ENCODE measurements at places on chromosomes 12 and 14.

- peak; percentile 50 for DNase-seq
Measured at GRCh38 chr12:53207042-53207441, at the start of gene ITGB7. Gene ITGB7, minus strand, starts transcription at chr12:53207251. Its CDS starts 6,808 bp downstream, at chr12:53200443.

DNA sequence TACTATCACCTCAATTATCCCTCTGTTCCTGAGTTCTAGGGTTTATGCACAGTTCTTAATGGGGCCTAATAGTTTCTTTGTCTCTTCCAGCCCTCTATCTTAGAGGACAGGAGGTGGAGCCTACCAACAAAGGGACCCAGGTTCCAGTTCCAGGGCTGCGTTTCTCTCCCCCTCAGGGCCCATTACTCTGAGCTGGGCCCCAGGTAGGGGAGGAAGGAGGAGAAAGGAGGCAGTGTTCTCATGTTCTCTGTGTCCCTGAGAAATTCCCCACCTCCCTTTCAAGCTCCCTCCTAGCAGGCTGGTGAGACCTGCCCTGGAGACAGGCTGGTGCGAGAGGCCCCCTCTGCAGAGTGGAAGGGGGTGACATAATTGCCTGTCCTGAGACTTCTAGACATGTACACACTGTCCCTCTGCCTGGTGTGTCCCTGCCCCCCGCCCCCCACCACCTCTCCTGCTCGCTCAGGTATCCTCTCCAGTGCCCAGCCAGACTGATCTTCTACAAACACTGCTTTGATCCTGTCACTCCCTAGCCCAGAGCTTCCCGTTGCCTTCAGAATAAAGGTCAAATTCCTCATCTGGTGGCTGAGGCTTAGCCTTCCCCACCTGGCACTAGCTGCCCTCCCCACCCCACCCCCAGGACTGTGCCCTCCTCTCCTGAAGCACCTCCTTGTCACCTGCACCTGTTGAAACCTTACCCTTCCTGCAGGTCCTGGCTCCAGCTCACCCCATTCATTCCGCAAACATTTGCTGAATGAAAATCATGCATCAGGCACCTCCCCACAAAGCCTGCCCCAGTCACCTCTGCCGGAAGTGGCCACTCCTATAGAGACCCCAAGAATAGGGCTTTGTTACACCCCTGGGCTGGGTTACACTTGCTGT, 21.1 kb upstream of the KRT8 start:
- DNase-seq, result no peak

DNA sequence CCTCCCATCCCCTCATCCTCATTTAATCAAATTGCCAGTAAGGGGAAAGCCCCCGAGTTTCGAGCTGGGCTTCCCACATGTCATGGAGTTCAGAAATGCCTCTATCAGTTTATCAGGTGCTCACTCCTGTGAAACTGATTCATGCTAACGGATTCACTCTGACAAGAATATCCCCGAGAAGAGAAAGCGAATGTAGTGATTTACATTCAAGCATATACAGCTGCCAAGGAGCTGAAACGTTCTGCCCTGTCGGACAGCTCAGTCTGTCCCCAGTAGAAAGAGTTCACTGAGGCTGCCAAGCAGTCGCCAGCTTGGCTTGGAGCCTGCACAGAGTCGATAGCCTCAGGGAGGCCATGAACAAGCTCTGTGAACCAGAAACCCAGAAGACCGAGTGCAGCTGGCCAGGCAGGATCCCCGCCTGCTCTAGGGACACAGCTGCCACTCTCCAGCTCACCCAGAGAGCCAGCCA, 88.4 kb downstream of the TMCC3 start:
- DNase-seq, result no peak

DNA sequence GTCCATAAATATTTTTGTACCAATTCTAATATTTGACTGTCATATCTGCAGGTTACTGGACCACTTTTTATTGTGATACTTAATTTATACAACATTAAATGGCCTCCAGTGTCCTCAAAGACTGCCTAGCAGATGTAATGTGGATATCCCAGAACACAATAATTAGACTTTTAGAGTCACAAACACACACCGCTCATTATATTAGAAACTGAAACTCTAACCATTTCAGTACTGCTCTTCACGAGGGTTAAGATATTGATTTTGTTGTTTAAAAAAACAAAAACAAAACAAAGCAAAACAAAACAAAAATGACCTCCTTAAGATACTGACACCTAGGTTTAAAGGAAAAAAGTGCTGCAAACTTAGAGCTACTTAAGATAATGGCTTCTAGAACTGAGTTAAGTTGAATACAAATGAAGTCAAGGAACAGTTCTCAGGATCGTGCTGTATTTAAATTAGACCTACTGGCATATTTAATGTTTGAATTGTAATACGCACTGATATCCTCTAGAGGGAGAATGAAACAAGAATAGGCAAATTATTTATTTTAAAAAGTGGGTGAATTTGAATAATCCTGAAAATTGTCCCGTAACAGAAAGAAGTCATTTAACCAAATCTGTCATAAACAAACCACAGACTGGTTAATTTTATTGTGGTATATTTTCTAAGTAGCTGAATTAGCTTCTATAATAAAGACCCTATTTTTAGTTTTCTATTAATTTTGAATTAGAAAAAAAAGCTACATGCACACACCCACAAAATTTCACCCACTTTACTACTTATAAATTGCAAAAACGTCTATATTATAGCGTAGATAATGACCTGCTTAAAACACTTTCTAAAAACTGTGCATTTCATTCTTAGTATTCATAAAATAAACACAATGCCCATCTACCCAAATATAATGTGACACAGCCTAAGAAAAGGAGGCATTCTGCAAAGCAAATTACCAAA, 395.2 kb upstream of the DCN start:
- DNase-seq, result no peak

DNA sequence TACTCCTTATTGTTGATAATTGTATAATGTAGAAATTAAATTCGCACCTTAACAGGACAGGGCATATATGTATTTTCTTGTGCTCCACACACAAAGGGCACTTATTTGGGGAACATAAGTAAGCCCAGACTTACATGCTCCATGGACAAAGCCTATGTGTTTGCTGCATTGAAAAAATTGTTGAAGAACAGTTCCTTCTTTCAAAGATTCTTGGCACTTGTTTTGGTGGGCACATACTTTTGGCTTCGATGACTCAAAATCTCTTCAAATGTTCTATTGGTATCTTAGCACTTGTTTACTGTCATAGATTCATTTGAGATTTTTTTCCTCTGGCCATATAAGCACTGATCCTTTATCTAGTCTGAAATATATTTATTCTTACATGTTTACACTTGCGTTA, 1.4 kb upstream of the MAP4K5 start:
- no peak for DNase-seq

DNA sequence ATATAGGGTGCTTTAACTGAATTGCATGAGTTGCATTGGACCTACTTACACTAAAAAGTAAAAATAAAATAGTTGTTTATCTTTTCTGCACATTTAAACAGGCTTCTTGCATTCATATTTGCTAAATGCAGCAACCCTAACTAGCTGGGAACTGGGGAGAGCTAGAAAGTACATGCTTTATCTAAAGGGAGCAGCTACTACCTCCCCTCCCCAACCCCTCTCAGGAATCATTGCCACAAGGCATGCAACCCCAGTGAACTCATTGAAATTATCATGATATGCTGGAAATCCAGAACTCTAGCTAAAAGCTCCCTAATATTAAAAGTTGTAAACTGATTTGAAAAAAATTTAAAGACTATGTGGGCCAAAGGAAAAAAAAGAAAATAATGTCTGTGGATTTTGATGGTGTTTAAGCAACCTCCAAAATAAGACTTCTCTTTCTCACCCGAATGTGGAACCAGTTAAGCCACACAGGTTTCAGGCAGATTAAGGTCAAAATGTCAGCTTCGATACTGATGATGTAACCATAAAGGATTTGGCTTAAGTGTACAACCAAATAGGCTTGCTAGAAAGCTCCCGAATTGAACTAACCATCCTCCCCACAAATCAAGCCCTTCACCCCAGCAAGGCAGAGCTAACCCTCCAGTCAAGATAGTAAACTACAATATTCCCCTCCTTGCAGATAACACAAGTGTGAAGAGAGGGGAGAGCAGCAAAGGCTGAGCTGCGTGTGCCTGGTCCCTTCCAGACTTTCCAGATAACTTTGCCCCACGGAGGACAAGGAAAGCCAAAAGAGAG, 13.8 kb upstream of the POC1B start:
- DNase-seq, result no peak

DNA sequence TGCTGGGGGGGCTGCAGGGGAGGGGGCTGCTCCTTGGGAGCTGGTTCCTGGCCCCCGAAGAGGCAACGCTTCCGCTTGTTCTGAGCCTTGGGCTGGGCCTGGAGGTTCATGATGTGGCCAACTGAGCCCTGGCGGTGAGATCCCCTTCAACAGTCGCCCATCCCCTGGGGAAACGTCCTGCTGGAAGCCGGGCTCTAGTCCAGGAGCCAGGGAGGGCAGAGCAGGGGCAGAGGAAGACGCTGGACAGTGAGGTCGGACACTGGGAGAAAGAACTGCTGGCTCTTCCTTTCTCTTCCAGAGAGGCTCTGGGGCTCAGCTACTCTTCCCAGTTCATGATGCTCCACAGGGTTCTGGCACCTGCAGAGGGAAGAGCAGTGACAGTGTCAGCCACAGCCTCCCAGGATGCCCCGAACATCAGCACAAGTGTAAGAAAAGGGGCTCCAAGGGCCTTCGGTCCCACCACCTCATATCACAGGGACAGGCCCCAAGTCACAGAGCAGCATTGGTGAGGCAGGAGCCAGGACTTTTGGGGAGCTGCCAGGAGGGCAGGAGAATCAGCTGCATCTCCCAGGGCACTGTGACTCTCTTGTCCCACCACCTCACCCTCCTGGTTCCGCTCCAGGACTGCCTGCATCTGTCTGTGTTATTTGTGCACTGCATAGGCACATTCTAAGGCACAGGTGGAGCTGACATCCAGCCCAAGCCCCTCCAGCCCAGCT, 25.9 kb upstream of the PNMA1 start:
- no peak for DNase-seq

DNA sequence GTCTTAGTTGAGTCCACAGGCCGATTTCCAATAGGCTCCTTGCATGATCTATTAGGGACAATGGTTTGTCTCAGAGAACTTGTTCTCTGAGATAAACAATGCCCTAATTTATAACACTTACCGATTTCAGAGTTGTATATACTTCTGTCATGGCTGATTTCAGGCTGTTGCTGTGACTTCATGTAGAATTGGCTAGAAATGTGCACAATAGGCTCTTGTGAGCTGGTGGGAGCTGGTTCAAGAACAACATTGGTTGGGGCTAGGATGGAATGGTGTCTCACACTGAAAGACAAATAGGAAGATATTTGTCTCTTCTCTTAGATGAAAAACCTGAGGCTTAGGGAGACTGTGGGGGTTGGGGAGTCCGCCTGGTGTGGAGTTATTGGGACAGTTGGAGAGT, 6.7 kb upstream of the KRT86 start:
- DNase-seq, result no peak

DNA sequence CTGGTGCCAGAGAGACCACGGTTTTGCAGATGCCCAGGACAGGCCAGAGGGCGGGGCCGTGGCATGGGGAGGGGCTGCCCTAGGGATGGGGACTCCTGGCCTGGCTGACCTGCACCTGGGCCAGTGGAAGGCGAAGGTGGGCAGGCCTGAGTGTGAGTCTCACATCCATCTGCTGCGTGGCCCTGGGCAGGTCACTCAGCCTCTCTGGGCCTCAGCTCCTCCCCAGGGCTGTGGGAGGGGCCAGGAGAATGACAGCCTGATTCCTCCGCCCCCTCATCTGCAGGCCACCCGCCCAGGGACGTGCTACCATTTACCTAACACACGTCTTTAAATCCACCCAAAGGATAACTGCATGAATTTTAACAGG, 90.9 kb downstream of the GALNT9 start:
- no peak for DNase-seq

DNA sequence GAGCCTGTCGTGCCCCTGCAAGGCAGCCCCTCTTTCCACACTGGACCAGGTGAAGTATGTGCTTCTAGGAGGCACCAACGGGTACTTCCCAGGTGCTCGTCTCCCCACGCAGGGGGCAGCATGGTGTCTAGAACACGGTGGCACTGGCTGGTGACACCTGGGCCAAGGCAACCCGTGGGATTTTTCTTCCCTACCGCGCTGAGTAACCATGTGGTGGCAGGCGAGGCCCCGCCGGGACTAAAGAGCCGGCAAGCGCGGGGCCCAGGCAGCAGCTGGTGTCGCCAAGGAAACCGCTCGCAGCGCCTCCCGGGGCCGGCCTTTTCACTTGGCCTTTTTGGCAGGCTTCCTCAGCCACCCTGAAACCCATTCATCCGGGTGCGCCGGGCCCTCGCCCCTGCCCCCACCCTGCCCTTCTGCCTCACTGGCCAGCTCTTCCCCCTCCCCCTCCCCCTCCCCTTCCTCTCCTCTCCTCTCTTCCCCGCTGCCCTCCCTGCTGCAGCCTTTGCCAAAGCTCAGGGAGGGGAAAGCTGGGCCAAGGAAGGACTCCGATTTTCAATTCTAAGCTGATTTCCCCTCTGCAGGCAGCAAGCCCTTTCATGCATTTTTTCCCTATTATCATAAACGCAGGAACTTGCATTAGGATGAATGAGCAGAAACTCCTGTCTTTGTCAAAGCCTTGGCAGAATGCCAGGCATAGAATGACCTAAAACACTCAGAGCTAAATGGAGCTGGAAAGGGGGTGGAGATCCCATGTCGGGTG, 81.2 kb downstream of the IRF2BPL start:
- DNase-seq, result peak; percentile 68

GRCh38 chr14:22845821-22846625, 9.6 kb downstream of the MMP14 start:
- no peak for DNase-seq

GRCh38 chr14:105069871-105070759, 4.9 kb upstream of the GPR132 start:
- no peak for DNase-seq

- no peak for DNase-seq
Measured at GRCh38 chr12:14597480-14597879, 29.8 kb upstream of the PLBD1 start.

DNA sequence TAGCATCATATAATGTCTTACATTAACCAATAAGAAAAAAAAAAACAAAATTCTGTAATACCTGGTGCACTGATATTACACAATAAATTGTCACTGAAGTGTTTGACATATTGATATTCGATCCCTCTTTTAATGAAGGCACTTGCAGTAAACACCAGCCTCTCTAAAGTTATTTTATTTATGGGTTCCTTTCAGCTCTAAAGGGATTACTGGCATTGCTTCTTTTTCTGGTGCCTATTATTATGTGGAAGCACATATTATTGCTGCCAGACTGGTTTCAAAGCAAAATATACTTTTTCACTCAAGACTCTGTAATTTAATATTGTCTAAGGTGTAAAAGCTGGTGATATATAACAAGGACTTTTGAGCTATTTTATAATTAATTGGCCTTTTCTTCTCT, 1090.5 kb downstream of the TRHDE start:
- no peak for DNase-seq

DNA sequence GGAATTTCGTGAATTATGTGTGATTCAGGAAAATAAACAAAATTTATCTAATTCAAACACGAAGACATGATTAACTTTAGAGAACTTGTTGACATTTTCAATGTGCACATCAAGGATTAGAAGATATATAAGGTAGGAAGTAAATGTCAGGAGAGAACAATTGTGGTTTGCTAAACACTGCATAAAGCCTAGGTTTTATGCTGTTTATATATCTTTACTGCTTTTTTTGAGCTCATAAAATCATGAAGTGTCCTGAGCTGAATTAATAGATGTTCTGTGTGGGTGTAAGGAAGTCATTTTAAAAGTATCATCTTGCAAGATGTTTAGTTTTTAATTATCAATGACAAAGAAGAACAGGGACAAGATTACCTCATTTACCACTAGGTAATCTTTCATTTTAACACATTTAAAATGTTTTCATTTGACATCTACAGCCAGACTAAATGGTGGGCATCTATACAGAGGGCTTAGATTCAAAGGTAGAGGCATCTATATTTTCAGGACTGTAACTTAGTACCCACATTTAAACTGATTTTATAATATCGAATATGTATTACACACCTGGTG, 382.8 kb downstream of the ADAMTS20 start:
- no peak for DNase-seq

GRCh38 chr12:53218551-53219291, 11.7 kb upstream of the ITGB7 start:
- no peak for DNase-seq

Data from stimulated activated CD8-positive, alpha-beta memory T cell treated with anti-CD3 and anti-CD28 coated beads, Interleukin-7, amount 100 ng/mL, for 4 hours (primary cell).